Activated CD8-positive, alpha-beta memory T cell treated with anti-CD3 and anti-CD28 coated beads, Interleukin-2, amount 10 ng/mL, durations not matched to agents 7 days and 5 days (primary cell): ENCODE measurements at places on chromosomes 11 and 22. TPM values are rescaled to one million over a fixed set of nuclear protein-coding genes. Genes with fewer than 3 reads are reported as not detected.

The FOLR1 gene
- total RNA-seq = not detected

The NPAS4 gene
- total RNA-seq = not detected

The DNHD1 gene
- 17.4 TPM for total RNA-seq

DNA sequence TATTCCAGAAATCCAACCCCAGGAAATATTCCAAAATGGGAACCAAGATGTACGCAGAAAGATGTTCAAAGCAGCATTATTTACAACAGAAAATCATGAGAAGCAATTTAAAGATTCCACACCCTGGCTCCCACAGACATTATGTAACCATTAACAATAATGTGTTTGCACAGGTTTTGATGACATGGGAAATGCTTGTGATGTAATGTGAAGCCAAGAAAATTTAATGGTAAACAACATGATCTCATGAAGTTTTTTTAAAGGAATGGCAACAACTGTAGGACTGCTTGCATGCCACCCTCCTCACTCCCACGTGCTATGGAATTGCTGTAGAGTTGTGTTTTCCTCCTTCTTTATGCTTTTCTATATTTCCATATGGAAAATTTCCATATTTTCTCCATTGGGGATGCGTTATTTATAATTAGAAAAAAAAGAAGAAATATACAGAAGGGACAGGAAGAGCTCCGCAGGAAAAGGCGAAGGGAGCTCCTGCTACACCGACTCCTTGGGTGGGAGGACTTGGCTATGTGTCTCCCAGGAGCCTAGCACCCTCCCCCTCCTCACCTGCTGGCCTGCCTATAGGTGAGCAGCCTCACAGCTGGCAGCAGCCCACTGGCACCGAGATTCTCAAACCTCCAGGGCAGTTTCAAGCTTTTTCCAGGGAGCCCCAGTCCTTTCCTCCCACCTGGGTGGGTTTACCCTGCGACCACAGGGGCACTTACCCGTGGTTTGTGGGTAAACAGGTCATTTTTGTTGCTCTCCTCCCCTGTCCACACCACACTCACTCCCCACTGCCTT is 20.9 kb downstream of the LRFN4 start:
- no peaks in the 10 kb centered on the region for H3K36me3 ChIP-seq
- peaks cover 9% of the 10 kb centered on the region for H3K27me3 ChIP-seq
- no peak for DNase-seq
- peaks cover 14% of the 10 kb centered on the region for H3K4me1 ChIP-seq
- H3K4me3 ChIP-seq = no peak overlapping the region
- no peak overlapping the region for H3K27ac ChIP-seq

DNA sequence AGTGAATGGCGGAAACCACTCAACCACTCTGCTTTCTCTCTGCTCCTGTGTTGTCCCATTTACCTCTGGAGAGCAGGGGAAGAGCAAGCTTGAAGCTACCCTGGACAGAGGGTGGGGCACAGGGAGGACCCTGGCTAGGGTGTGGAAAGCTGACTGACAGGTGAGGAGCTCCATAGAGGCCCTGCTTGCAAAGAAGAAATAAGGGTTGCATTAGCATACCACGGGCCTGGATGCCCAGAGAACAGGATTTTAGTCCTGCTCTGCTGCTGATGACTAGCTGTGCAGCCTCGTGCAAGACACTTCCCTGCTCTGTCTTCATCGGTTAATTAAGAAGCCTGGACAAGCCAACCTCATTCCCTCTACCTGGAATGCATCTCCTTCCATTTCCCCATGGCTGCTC is 135.0 kb downstream of the BUD13 start:
- no peak overlapping the region for H3K4me3 ChIP-seq
- H3K4me1 ChIP-seq = no peaks in the 10 kb centered on the region
- H3K27ac ChIP-seq = no peak overlapping the region
- H3K36me3 ChIP-seq = no peaks in the 10 kb centered on the region
- no peak for DNase-seq

DNA sequence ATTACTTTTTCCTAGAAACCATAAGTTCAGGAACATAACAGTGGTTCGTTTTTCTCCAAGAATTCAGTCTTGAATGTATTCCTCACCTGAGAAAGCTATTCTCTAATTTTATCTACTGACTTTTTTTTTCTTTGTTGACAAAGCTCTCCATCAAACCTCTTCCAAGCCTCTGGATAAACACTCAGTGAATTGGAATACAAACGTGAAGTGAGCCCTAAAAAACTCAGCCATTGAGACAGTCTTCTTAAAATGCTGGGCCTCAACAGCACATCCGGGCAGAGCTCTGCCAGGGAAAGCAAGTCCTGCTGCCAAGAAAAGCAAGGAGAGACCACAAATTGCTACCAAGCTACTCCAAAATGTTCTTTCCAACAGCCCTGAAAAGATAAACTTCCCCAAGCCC is 7.7 kb upstream of the SLC1A2 start:
- H3K27me3 ChIP-seq = peaks cover 71% of the 10 kb centered on the region
- no peak for DNase-seq
- H3K36me3 ChIP-seq = no peaks in the 10 kb centered on the region
